Smooth muscle cell of bladder (primary cell): ENCODE measurements at places on chromosomes 12 and 14. TPM values are rescaled to one million over a fixed set of nuclear protein-coding genes. Genes with fewer than 3 reads are reported as not detected.

The ANAPC7 gene
- 31.7 and 39.9 TPM in 2 replicates for total RNA-seq

The SIX1 gene
- total RNA-seq, result 1.8 and 2.8 TPM in 2 replicates

The LHX5 gene
- not detected in 2 replicates for total RNA-seq

The RIMBP2 gene
- under 0.01 and 0.18 TPM in 2 replicates for total RNA-seq

The CLEC4C gene
- total RNA-seq, result not detected in 2 replicates

The ISCA2 gene
- 10.1 and 14.4 TPM in 2 replicates for total RNA-seq

The DDX55 gene
- total RNA-seq, result 11.4 and 19.0 TPM in 2 replicates

The ZDHHC22 gene
- total RNA-seq, result not detected in 2 replicates

The SLCO1B3 gene
- total RNA-seq, result not detected in 2 replicates

The CRACR2A gene
- 5.1 and 9.0 TPM in 2 replicates for total RNA-seq

The CPNE6 gene
- not detected in 2 replicates for total RNA-seq

The IFNG-AS1 gene
- total RNA-seq, result not detected in 2 replicates

The GALNT6 gene
- 1.4 and 1.5 TPM in 2 replicates for total RNA-seq

The WNT1 gene
- not detected in 2 replicates for total RNA-seq

The ANKRD13A gene
- 81.1 TPM in 2 replicates for total RNA-seq

The KITLG gene
- total RNA-seq, result 29.0 and 33.9 TPM in 2 replicates

The GRIP1 gene
- under 0.01 and 0.65 TPM in 2 replicates for total RNA-seq

The RNF34 gene
- total RNA-seq, result 69.5 and 93.7 TPM in 2 replicates

The SPX gene
- total RNA-seq, result under 0.01 and 0.18 TPM in 2 replicates

The MAGOHB gene
- 16.4 and 22.8 TPM in 2 replicates for total RNA-seq

The HOTAIR gene
- 0.09 and 0.28 TPM in 2 replicates for total RNA-seq

The ABHD12B gene
- total RNA-seq, result under 0.01 TPM in 1 of 2 replicates, not detected in the other

The RASAL1 gene
- total RNA-seq, result not detected in 2 replicates

The JPH4 gene
- not detected in 2 replicates for total RNA-seq

The LMNTD1 gene
- total RNA-seq, result 0.28 and 0.37 TPM in 2 replicates

The LALBA gene
- total RNA-seq, result not detected in 2 replicates

The MIPOL1 gene
- 8.0 and 10.4 TPM in 2 replicates for total RNA-seq

The REP15 gene
- total RNA-seq, result 0.43 and 1.2 TPM in 2 replicates

The GLIPR1L1 gene
- total RNA-seq, result not detected in 2 replicates

The FITM1 gene
- under 0.01 TPM in 1 of 2 replicates, not detected in the other for total RNA-seq

The HVCN1 gene
- total RNA-seq, result 4.8 and 8.5 TPM in 2 replicates

The GPN3 gene
- 10.0 and 15.1 TPM in 2 replicates for total RNA-seq

The NANOG gene
- total RNA-seq, result not detected in 2 replicates

The DIO2 gene
- total RNA-seq, result 2.4 and 14.1 TPM in 2 replicates

The SUSD6 gene
- total RNA-seq, result 5.7 and 6.0 TPM in 2 replicates

The PLEKHD1 gene
- under 0.01 and 0.09 TPM in 2 replicates for total RNA-seq

The RHOJ gene
- total RNA-seq, result 2.0 and 3.4 TPM in 2 replicates

The DUSP16 gene
- total RNA-seq, result 4.6 and 5.0 TPM in 2 replicates

The RDH12 gene
- not detected in 2 replicates for total RNA-seq

The CLEC2A gene
- not detected in 2 replicates for total RNA-seq

The ITGB7 gene
- 0.14 and 0.37 TPM in 2 replicates for total RNA-seq
